ENCODE measurements at places on chromosomes 2 and 18.

DNA sequence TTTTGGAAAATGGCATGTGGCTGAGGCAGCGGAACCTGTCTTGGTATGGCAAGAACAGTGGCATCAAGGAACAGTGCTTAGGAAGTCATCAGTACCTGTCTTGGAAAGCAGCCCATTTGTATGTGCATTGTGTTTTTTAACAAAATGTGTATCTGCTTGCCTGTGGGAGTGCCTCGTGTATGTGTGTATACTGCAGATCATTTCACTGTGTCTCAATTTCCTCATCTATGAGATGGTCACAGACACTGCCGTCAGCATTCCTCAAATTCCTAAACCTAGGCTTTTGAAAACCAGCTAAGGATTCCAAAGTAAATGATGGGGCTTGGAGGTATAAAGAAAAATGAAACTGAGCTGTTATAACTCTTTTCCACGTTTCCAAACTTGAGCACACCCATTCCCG is 441.3 kb downstream of the RND3 start:
- DNase-seq: no peak

DNA sequence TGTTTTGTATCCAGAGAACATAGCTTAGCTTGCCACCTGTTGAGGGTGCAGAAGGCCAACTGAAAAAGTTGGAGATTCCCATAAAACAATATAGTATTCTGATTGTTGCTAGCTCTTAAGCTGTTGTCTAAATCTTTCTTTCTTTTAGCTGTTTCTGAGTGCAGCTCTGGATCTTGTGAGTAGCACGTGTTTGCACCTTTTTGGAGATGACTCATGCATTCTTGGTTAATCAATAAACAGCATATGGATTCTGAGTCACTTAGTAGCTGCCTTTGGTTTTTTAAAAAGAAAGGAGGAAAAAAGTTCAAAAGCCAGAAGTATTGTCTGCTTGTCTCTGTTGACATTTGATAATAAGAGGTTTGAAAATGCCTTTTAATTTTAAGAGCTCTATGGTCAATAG is 483.0 kb upstream of the FSIP2 start:
- DNase-seq: no peak

DNA sequence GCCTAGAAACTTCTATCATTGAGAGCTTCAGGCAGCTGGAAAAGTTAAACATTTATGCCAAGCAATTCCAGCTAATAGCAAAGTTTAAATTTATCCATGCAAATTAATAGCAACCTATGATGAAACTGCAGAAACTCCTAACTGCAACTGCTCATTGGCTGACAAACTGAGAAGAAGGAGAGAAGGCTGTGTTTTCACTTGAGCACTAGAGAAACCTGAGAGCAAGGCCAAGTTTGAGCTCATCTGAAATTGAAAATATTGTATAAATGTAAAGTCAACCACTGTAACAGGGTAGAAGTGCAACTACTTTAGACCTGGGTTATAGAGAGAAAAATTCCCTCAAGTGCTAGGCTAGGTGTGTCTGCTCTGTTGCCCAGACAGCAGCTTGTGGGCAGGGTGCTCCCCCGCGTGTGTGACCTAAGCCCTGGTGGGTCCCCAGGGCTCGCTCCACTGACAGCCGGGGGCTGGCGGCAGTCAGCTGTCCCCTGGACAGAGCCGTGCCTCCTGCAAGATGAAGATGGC is 50.2 kb downstream of the CABYR start:
- no peak for DNase-seq

DNA sequence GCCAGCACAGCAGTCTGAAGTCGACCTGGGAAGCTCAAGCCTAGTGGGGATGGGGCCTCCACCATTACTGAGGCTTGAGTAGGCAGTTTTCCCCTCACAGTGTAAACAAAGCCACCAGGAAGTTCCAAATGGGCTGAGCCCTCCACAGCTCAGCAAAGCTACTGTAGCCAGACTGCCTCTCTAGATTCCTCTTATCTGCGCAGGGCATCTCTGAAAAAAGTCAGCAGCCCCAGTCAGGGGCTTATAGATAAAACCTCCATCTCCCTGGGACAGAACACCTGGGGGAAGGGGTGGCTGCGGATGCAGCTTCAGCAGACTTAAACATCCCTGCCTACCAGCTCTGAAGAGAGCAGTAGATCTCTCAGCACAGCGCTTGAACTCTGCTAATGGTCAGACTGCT is 218.4 kb upstream of the VRK2 start:
- DNase-seq: no peak

GRCh38 chr2:172834881-172835280 is 99.2 kb downstream of the RAPGEF4 start:
- DNase-seq: no peak

GRCh38 chr2:162085090-162085891 is 11.3 kb upstream of the DPP4 start:
- DNase-seq: no peak

- peak; percentile 52 for DNase-seq
These were observed 62.2 kb downstream of the ADNP2 start for GRCh38 chr18:80171054-80171872.

GRCh38 chr2:238242731-238243495 is 3.1 kb upstream of the HES6 start:
- DNase-seq: no peak

GRCh38 chr2:203809084-203809521 is 58.5 kb upstream of the CTLA4 start:
- DNase-seq: no peak

DNA sequence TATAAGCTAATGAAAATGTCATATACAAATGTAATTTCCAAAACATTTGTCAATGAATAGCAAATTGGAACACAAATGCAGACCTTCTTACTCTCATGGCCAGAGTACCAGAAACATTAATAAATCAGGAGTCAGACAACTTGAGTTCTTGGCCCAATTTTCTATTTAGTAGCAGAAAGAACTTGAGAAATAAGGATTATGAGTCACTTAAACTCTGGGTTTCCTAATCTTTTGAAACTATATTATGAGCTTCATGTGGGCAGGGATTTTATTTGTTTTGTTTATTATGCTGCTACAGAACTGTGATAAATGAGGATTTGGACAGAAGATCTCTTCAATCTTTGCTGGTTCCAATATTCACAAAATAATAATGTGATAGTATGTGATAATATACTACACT is 686.7 kb downstream of the NR4A2 start:
- DNase-seq: no peak

DNA sequence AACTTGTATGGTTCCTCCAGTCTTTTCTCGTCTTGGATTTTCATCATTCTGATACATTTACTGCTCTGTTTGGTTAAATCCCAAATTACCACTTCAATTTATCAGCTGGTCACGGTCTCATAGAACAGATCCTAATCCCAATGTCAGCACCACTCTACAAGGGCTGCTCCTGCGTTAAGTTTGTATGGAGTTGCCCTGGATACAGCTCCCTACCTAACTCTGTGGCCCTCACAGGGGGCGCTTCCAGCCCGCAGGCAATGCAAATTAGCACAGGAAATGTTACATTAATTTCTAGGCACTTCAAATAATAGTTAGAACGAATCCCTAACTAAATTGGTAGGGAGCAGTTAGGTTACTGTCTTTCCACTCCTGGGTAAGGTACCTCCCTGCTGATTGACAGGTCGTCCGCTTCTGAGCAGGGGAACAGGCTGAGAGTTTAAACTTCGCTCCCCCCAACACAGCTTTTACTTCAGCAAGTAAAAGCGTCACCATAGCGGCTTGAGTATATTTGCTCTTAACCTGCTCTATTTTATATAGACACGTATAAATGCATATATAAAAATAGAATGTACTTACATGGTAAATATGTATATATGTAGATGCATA is 238.5 kb upstream of the FANCL start:
- no peak for DNase-seq

- no peak for DNase-seq
These were observed 424.0 kb upstream of the CDH7 start for GRCh38 chr18:65326805-65327204.

DNA sequence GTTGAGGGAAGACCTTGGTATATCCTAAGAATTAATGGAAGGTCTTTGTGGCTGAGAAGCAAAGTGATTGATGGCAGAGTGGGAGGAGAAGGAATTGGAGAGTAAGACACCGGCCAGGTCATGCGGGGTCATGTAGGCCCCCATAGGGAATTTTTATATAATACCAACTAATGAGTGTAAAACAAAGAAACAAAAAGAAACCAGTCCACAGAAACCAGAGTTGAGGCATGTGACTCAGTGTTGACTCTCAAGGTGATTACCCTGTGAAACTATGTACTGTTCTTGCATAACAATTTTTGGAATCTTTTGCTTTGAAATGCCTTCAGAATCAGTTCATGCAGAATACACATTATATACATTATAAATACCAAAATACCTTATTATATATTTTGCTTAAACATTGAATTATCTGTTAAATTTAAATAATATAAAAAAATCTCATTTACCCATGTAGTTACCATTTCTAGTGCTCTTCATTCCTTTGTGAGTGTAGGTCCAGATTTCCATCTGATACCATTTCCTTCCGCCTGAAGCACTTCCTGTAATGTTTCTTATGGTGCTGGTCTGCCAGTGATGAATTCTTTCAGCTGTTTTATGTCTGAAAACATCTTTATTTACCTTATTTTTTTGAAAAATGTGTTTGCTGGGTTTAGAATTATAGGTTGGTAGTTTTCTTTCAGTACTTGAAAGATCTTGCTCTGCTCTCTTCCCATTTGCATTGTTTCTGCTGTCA is 8.6 kb downstream of the CLIP4 start:
- no peak for DNase-seq

- no peak for DNase-seq
These were observed 117.1 kb upstream of the MGAT5 start for GRCh38 chr2:134136731-134137130.

DNA sequence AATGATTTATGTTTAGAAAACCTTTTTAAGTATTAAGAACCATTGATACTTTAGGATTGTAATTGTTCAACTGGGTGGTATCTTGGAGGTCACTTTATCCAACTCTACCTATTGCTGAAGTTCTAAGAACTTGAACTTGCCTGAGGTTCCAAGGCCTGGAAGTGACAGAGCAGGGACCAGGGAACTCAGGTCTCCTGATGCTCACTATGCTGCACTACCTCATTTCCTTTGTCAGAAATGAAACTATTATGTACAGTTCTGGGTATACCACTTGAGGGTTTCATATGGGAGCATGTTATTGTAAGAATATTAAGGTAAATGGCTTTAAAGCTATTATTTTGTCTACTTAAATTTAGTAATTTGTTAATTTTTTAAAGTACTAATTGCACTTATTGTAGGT is 3.0 kb downstream of the MBD5 start:
- no peak for DNase-seq

- no peak for DNase-seq
These were observed 3.3 kb downstream of the CROCC2 start for GRCh38 chr2:240909216-240909974.

DNA sequence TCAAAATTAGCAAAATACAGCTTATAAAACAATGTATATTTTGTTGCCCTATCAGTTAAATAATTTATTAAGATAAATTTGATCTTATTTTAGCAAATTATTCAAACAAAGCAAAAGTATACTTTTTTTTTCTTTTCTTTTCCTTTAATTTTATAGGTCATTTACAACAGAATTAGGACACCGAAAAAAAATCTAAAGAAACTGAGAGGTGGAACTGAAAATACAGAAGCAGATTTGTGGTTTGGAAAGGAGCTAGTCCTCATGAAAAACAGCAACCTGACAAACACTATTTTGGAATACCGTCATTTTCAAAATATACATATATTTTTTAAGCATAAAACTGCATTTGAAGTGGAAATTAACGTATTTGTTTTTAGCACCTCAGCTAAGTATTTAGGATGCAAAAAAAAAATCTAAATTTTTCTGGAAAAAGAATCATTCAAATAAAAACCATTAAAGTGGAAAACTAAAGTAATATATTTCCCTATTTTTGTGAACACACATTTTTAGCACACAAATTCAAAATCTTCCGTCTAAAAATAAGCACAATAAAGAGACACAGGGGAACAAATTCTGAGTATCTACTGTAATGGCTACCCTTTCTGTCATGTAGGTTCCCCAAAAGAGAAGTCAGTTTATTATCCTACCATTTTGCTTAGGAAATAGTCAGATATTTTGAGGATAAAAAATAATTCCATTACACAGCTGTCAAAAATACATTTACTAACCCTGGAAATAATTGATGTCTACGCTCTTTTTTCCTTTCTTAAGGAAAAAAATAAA is 2.7 kb downstream of the CCDC88A start:
- DNase-seq: no peak

DNA sequence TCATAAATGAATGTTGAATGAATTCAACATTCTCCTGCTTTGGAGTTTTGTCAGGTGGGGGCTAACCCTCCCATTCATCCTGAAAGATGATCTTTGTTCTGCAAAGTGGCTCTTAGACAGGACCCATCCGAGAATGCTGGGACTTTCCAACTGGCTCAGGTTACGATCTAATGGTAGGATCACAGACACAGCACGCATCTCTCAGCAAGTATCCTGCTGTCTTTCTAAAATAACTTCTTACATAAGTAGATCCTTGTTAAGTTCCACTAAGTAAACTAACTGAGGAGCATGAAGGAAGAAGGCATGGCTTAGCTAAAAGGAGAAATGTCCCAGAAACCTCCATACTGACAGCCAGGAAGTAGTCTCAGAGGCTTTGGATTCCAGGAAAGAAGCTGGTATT is 23.7 kb downstream of the CYP27A1 start:
- DNase-seq: no peak

DNA sequence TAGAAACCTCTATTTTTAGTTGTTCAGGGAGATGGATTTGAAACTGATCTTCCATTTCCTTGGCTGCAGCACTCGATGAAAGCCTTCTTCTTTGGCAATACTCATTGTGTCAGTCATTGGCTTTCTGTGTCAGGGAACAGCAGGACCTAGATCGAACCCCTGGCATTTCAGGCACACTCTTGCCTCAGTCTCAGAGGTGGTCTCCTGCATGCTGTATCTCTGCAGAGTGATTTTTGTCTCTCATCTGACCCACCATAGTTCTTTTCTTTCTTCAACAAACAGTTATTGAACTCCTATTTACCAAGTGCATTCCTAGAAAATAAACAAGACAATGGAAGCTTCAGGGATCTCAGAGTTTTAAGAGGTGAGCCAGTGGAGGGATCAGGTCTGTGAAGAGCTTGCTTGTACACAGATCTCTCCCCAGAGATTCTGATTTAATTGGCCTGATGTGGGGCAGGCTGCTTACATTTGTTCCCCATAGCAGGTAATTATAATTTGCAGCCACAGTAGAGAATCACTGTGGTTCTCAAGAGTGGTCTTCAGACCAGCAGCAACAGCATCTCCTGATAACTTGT is 473.1 kb upstream of the TCF4 start:
- DNase-seq: no peak

DNA sequence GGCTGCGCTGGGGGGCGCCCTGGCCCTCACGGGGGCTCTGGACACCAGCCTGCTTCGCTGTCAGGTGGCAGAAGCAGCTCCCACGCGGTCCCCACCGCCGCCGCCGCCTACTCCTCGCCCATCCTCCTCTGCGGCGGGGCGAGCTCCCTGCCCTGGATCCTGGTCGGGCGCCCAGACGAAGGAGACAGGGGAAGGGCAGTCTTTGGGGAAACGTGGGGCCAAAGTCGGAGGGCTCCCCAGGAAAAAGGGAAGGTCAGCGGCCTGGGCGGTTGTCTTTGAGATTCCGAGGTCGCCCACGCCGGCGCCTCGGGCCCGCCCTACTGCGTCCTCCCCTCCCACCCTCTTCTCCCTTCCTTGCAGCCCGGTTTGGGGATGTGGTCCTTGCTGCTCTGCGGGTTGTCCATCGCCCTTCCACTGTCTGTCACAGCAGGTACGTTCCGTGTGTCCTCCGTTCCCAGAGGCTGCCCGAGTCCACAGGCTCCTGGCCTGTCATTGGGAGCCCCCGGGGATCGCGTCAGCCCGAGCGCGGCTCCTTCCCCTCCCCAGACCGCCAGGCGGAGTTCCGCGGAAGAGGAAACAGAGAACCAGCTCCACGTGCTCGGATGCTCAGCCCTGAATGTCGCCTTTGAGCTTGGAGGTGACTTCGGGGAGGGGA is 800 bp downstream of the IL1RL2 start:
- peak; percentile 51 for DNase-seq

GRCh38 chr2:126700677-126701076 is 44.7 kb downstream of the GYPC start:
- DNase-seq: no peak
